ENCODE measurements at places on chromosomes 1 and 21.

GRCh38 chr1:233006541-233006973 lies 56.1 kb downstream of the NTPCR start:
- no peak for DNase-seq

- DNase-seq = no peak
Measured at GRCh38 chr1:21065851-21066250, 110.8 kb downstream of the EIF4G3 start.

- DNase-seq = no peak
Measured at GRCh38 chr1:93967306-93967705, 58.1 kb upstream of the GCLM start.

GRCh38 chr1:110515041-110515440 lies 3.9 kb downstream of the KCNA10 start:
- DNase-seq = no peak

GRCh38 chr1:220094016-220094911 lies at the start of gene IARS2:
IARS2 (plus strand) TSS chr1:220094132; CDS start chr1:220094217, 85 bp downstream.
- peak; percentile 95 for DNase-seq

DNA sequence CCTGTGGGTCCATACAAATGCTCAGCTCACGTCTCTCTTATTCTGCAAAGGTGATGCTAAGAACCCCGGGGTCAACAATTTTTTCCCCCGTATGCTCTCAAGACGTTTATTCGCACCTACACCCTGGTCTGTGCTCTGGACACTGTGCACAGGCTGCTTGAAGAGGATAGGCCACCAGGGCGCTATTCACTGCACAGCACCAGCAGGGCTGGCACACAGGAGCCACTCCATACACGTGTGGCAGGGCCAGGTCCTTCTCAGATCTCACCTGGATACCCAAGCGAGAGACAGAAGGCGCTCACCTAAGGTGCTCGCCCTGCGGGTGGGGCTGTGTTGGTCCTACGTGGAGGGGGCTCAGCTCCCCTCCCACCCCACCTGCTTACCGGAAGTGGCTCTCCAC lies 16.7 kb downstream of the TMEM63A start:
- DNase-seq = no peak

DNA sequence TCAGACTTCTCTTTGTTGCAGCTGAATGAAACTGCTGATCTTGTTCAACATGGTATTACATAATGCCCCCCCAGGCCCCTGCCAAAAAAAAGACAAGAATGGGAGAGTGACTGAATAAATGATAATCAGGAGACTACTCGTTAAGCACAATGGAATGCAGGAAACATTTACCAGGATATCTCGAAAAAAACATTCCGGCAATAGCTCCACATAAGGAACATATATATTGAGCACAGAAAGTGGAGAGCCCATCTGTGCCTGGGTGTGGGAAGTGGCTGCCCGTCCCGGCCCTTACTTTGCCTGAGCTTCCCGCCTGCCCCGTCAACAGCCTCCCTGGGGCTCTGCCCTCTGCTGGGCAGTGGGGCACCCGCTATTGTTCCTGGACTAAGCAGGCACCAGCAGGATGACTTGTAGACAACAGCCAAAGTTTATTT lies 13.3 kb downstream of the TRIM11 start:
- DNase-seq = peak; percentile 68

DNA sequence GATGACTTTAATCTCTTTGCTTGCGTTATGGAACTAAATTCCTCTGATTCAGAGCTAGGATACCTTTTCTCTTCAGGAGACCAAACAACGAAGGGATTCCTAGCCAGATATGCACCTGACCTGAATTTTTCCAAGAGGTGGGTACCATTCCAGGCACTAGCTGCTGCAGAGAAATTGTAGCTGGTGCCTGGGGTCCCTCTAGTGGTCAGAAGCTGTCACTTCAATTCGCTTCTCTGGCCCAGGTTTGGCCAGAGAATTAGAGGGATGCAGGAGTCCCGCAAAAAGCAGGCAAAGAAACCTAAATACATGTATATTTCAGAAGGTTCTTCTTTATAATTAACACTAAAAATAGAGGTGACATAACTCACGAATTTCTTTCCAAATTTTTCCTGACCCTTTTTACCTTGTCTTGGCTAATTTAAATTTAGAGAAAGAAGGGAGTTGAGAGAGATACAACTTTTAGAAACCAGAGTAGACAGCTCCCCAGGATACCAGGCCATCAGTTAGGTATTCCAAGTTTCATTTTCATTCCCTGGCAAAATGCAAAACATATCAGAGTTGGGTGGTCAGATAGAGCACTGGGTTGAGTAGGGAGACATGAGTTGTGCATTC lies 9.6 kb downstream of the ACKR1 start:
- peak; percentile 74 for DNase-seq

DNA sequence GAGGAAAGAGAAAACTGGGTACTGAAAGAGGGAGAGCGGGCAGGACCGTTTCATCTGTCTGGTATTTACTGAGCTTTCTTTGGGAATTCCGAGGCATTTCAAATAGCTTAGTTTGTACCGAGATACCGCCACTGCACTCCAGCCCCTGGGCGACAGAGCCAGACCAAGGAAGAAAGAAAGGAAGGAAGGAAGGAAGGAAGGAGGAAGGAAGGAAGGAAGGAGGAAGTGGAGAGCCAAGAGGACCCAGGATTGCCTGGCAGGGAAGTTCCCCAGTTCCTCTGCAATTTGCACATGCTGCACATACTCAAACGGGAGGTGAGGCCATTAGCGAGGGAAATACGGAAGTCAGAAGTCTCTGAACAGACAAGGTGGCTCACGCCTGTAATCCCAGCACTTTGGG lies 961 bp upstream of the FUCA1 start:
- no peak for DNase-seq

GRCh38 chr1:113307771-113308445 lies 82.4 kb upstream of the MAGI3 start:
- no peak for DNase-seq

DNA sequence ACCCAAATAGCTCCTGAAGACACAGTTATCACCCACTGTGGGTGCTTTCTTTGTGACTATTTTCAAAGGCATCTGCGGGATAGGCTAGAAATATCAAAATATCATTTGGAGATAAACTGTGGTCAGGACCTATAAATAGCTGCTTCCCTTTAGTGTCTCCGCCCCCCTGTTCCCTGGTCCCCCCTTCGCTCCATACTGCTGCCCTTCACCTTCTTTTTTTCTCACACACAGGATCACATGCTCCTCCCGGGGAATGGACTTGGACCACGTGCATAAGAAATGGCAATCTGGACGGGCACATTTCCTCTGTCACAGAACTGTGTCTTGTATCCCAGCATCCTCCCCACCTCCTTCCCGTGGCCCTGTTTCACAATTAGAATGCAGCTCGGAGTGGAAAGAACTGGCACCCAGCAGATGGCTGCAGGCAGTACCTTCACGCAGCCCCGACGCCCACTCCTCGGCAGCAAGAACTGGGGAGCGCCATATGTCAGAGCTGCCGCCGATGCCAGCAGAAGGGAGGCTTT lies 68.8 kb upstream of the SSX2IP start:
- peak; percentile 32 for DNase-seq

DNA sequence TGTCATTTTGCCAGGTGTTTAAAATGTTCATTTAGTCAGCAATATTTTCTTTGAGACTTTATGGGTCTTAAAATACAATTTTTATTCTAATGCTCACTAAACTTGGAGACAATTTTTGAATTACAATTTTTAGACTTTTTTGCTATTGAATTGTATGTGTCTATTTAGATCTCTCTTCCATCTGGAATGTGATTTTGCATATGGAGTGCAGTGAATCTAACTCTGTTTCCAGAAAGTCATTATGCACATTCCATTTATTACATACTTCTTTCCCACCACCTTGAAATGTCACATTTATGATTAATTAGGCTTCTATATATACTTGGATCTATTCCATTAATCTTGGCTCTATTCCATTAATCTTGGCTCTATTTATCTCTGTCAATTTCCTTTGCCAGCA lies 5.6 kb upstream of the TSPEAR start:
- DNase-seq = no peak

DNA sequence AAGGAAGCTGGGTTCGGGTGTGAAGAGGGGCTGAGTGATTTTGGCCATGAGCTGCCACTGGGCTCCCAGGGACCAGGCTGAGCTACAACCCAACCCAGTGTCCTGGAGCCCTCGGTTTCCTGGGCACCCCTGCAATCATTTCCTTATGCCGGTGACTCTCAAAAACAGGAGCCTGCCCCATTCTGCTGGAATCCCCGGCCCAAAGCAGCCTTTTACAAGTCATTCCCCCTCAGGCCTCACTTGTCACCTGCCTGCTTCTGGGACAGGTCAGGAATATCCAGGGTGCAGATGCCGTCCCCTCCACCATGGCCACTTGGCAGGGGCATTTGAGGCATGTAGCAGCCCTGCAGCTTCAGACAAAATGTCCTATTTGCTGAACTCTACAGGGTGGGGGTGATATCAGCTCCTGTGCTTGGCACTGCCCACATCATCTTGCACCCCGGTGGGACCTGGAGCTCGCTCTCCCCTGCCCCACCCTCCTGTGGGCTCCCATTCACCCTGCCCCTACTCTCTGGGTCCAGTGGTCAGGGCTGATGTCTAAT lies 30.0 kb downstream of the CDK18 start:
- no peak for DNase-seq

DNA sequence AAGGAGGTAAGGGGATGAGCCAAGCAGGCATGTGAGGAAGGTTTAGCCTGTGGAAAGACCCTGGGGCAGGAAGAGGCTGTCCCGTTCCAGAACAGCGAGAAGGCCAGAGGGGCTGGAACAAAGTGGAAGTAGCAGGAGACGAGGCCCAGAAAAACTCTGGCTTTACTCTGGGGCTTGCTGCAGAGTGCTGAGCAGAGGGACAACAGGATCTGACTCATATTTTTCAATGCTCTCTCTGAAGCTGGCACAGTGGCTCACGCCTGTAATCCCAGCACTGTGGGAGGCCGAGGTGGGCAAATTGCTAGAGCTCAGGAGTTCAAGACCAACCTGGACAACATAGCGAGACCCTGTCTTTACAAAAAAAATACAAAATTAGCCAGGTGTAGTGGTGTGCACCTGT lies 52.4 kb upstream of the PAX7 start:
- no peak for DNase-seq

- DNase-seq = no peak
Measured at GRCh38 chr1:59669752-59670312, 144.9 kb upstream of the HOOK1 start.

- DNase-seq = no peak
Measured at GRCh38 chr1:158014731-158015320, 21.4 kb downstream of the KIRREL1 start.

GRCh38 chr1:23772049-23772853 lies 6.0 kb upstream of the PITHD1 start:
- peak; percentile 94 for DNase-seq

GRCh38 chr1:3480369-3480719 lies 25.9 kb downstream of the ARHGEF16 start:
- DNase-seq = no peak

- no peak for DNase-seq
Measured at GRCh38 chr1:44798481-44799365, 1.5 kb upstream of the PLK3 start.

GRCh38 chr1:15728937-15729657 lies 7.0 kb upstream of the SLC25A34 start:
- no peak for DNase-seq

- DNase-seq = peak; percentile 59
Measured at GRCh38 chr1:203342192-203342940, 8.6 kb downstream of the FMOD start.

GRCh38 chr1:16172964-16173446 lies 17.1 kb upstream of the EPHA2 start:
- DNase-seq = peak; percentile 92

DNA sequence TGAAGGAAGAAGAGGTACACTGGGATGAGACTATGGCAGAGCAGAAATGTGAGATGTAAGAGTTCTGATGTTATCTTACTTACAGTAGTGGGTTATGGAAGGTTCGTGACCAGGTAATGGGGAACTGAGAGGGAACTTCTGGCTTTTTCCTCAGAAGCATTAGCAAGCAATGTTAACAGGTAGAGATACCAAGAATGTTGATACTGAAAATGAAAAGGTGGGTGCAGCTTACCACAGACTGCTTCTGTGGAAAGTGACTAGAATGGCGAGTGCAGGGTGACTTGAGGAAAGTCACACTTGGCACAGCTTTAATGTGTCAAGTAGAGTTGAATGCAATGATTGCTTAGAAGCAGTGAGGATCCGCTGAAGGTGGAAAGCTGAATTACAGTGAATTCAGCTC lies 70.8 kb downstream of the PLA2G4A start:
- no peak for DNase-seq

- DNase-seq = no peak
Measured at GRCh38 chr1:36007741-36008140, 76.2 kb upstream of the TEKT2 start.

DNA sequence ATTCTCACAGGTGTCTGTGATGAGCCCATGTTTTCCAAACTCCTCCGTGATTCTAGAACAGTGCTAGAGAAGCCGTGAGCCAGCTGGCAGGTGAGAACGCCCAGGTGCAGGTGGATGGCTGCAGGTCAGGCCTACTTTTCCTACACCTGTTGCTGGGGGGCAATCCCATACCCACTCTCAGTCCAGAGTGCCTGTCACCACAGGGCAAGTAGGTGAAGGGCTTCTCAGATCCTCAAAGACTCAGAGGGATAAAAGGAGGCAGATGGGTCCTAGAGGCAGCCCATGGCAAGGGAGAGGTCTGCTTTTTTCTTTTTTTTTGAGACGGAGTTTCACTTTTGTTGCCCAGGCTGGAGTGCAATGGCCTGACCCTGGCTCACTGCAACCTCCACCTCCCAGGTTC lies 50.7 kb upstream of the H6PD start:
- DNase-seq = peak; percentile 35

GRCh38 chr1:199422206-199422605 lies 605.3 kb upstream of the NR5A2 start:
- DNase-seq = peak; percentile 16

GRCh38 chr1:24463776-24464735 lies 38.6 kb upstream of the RCAN3 start:
- no peak for DNase-seq

DNA sequence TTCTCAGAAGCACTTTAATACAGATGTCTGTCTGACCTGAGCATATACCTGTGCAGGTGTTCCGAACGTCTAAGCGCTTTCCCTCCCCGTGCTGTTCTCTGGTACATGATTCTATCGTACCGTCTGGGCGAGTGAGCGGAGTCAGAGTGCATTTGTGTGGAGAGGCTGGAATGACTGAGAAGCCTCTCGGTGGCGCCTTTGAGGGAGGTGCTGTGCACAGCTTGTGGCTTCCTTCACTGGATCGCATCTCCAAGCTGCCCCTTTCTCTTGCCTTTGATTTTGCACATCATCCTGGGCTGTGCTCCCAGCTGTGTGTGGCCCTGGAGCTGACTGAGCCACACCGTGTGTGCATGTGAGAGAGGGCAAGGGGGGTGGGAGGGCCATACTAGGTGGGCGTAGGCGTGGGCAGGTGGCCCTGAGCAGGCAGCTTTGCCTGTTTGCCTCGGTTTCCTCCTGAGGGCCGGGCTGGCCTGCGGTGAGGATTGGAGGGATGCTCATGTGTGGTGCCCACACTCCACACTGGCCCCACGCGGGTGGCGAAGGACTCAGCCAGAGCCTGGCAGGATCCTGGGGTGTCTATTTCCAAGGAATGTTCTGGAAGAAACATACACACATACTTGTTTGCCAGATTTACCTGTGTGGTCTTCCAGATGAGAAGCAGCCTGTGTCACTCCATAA lies 105.3 kb downstream of the ADARB1 start:
- no peak for DNase-seq

All from hematopoietic multipotent progenitor cell treated with erythropoietin and hydrocortisone succinate and interleukin-3 and kit ligand, for 4 days (in vitro differentiated cells).